ENCODE measurements at places on chromosomes 6 and 20. TPM values are rescaled to one million over a fixed set of nuclear protein-coding genes. Genes with fewer than 3 reads are reported as not detected.

Gene ADGRF1
- 0.82 TPM for total RNA-seq

Gene RFX6
- total RNA-seq = not detected

Gene GUCA1A
- not detected for total RNA-seq

Gene RGS17
- total RNA-seq = 8.6 TPM

Gene OPN5
- total RNA-seq = not detected

DNA sequence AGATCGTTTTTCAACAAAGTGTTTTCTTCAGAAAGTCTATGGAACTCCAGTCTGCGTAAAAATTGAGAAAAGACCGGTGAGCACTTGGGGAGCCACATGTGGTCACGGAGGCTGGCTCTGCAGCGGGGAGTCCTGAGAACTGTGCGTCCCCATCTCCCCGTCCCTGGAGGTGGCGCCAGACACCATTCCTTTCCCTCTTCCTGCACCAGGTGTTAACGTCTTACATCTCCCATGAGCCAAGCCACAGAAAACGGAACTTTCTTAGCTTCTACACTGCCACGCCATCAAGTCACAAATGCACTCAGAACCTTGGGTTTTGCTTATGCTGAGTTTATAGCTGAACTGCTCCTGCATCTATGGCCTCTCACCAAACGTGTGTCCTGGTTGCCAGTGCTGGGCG, 62.6 kb downstream of the GINS1 start:
- DNase-seq = no peak

- DNase-seq = no peak
These were observed 5.4 kb downstream of the SLCO4A1 start for GRCh38 chr20:62647521-62648317.

- no peak for DNase-seq
These were observed 15.0 kb upstream of the MRAP2 start for GRCh38 chr6:84018453-84019061.

- DNase-seq = no peak
These were observed 92.5 kb upstream of the HDGFL1 start for GRCh38 chr6:22476811-22477390.

- no peak for DNase-seq
These were observed 42.4 kb upstream of the ADGRF4 start for GRCh38 chr6:47655719-47656595.

GRCh38 chr6:57469072-57469471, 151.6 kb downstream of the PRIM2 start:
- DNase-seq = no peak

DNA sequence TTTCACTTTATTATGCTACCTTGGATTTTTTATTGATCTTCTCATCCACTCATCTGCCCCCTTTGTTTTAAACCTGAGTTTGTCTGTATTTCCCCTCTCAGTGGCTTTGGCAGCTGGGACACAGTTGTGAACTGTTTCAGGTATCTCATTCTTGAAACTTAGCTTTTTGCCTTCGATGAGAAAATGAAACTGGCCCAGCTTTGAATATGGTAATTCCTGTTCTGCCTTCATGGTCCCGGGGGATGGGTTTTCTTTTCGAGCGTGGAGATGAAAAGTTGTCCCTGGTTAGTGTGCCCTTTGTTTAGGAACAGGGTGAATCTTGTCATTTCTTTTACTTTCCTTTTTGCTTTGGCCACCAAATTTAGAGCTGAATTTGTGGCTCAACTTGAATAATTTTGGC, 25.6 kb downstream of the DHX35 start:
- DNase-seq = no peak

DNA sequence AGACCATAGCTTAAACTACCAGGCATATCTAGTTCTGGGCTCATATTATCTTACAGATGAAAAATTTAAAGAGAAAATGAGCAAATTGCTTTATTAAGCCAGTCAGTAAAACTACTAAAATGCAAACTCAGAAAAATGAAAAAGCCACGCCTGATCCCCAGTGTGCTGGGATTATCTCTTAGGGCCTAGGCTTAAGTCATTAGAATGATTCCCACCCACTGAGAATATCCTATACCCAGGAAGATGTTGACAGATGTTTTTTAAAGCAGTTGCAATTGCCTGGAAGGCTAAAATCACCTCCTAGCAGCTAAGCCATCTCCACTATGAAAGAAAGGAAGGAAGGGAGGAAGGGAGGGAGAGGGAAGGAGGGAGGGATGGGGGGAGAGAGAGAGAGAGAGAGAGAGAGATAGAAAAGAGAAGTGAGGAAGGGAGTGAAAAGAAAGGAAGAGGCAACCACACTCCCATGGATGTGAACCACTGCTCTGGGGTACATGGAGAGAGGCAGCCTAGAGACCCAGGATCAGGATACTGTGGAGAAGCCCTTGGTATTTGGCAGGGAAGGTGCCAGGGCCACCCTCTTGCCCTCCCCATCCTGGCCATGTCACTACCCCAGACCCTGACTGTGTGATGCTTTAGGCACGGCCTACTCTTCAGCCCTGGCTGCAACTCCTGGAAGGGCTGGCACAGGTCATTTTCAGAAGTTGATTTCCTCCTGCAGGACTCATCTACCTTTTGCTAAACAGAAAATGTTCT, 21.9 kb downstream of the NEDD9 start:
- DNase-seq = no peak

DNA sequence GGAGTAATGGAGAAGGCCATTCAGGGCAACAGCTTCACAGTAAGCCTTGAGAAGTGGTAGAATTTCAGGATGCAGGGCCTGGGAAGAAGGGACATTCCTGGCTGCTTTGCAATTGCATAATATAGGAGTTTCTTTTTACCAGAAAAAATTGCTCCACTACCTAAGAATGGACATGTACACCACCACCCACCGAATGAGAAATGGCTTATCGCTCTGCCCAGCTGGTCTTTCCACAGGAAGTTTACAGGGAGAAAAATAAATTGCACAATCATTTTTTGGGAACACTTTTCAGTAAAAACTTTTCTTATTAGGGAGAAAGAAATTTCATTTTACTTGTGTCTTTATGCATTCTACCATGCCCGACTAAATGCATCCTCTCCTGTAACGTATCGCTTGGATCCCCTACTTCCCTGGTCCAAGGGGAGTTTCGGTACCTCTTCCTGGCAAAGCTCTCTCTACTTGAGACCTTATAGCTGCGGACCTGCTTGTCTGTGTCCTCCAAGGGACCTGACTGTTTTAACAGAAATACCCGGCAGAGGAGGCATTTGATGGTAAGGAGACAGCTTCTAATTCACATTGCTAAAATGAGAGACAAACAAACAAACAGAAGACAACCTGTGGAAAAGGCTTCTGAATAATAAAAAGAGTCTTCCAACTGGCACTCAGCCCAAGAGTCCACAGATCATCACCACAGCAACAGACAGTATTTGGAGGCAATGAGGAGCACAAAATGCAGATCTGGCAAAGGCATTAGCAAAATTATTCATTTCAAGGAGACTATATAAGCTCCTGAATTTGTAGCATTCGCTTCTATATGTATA, 54.2 kb downstream of the MAP3K5 start:
- DNase-seq = no peak

DNA sequence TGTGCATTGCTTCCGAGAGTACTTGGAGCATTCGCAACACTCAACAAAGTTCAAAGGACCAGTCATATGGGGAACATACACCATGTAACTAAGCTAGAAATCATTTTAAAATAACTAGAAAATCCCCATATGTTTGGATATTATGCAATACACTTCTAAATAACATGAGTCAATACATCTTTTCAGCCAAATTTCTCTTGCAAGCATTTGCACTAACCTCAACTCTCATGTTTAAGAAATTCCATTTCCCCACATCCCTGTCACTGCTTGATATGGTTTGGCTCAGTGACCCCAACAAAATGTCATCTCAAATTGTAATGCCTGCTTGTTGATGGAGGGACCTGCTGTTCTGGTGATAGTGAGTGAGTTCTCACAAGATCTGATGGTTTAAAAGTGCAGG, 85.7 kb upstream of the CST7 start:
- DNase-seq = no peak

GRCh38 chr6:117304446-117304845, 39.1 kb downstream of the VGLL2 start:
- DNase-seq = no peak

DNA sequence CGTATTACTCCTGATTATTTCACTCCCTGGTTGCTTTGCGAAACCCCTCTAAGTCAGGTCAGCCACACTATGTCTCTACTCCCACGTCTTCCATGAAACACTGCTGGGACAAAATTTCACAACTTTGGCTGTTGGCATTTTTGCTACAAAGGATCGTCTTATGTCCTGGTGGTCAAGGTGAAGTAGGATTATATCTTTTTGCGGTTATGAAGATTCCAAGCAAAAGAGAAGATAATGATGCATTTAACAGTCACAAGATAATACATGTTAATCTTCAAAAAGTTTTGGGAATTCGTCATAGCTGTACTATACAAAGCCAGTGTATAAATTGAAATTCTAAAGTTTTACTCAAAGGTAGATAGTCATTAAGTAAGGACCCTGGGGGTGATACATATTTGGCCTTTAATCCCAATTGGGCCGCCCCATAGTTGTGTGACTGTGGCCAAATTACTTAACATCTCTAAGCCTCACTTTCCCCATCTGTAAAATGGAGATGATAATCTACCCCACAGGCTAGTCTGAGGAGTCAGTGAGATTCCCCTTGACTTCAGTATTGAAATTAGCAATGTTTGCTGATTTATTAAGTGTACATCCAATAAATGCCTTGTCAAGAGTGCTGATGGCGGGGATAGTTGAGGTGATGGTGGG, 212.1 kb downstream of the ARID1B start:
- no peak for DNase-seq

GRCh38 chr6:139053382-139053781, 24.8 kb downstream of the ABRACL start:
- no peak for DNase-seq

DNA sequence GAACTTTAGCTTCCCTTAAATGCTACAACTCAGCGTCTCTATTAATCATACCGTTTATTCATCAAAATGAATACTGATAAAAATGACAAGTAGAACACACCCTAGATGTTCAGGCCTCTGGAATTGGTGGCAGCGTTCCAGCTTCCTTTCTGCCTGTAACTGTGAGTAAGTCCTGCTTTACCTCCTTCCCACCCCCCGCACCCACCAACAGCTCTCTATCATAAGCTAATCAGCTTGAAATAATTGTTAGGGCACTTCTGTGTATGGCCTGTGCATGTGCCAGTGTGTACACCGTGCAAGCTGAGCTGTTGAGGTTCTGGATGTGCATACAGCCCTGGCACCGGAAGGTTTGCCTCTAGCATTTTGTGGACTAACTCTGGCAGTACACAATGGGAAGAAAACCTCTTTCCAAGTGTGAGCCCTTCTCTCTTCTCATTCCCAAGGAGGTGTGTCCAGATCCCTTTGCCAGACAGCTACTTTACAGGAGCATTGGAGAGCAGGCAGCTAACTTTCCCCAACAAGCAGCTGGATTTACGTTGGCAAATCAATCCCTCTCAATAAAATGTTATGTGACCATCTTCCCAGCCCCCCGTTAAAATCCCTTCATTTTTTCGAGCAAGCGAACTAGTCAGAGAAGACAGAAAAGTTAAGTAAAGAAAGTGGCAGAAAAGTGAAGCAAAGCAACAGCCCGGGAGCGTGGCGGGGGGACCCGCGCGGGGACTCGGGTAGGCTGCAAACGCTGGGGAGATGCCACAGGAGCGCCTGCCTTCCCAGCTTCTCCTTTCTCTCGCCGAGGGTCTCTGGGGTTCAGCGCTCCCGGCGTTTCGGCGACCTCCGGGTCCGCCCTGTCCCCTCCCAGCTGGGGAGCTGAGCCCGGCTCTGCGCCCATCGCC, 803 bp upstream of the ADGRG6 start:
- DNase-seq = peak; percentile 57

DNA sequence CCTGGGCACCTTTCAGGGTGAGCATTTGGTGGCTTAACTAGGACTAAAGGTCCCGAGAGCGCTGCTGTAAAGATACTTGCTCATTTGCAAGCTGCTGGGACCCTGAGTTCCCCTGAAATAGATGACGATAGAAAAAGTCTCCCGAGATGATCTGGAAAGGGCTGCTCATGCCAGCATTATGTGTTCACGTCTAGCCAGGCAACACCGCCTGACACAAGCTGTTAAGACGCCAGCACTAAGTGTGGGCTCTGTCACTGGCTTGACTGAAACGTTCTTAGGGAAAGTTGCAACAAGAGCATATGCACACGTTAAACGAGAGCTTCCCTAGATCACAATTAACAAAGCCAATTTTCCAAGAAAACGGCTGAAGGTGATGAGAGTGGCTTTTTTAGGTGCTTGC, 113.7 kb downstream of the SLC23A2 start:
- DNase-seq = no peak

DNA sequence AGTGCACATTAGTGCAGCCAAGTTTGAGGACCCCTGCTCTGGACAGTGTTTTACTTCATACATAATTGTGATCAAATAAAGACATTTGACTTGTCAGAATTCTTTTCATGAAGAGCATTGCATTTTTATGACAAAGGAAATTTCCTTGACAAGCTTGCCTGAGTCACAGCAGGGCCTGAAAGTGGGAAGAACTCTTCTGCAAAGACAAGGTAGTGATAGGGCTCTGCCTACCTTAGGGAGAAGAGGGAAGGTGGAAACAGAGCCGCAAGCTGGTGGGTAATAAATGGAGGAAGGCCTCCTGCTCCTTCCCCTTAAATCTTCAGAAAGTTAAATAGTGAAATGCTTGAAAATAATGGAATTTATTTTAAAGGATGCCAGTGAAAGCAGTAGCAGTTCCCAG, 118.2 kb downstream of the DHX35 start:
- DNase-seq = no peak

DNA sequence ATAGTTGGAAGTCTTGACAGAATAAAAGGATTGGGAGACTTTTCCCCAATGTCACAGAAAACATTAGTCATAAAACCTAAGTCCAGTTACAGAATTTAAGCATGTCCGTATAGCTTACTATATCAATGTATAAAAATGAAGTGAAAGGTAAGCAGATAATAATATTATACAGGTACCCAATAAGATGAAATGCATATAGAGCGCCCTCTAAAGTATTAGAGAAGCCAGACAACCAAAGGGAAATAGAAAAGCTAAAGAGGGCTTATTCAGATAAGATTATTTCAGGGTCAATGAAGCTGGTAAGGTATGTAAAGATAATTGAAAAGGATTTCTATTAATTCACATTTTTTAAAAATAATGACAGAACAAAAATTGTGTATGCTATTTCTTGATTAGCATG, 947.7 kb upstream of the MAP3K7 start:
- DNase-seq = no peak

DNA sequence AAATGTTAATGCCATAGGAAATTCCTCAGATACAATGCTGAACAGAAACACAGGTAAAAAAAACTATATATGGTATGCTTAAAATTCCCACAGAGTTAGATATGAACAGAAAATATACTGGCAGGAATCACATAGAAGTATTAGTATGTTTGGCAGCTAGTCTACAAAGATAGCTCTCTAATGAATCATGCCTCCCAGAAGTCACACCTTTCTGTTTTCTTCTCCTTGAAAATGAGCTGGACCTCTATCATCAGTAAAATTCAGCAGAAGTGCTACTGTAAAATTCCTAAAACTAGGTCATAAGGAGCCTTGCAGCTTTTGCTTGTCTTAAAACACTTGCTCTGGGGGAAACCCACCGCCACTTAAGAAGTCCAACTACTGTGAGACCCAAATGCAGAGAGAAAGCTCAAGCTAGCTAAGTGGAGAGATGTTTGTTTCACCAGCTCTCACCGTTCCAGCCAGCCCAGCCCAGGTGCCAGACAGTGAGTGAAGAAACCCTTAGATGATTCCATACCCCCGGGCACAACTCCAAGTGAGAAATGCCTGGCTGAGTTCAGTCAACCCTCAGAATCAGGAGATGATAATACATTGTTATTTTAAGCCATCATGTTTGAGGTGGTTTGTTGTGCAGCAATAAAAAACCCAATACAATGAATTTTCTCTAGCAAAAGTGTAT, 43.0 kb downstream of the TSPYL4 start:
- no peak for DNase-seq

- DNase-seq = no peak
These were observed 126.3 kb downstream of the UST start for GRCh38 chr6:148873154-148873553.

Measured in glomerular endothelial cell (primary cell).